Trophoblast cell (in vitro differentiated cells and primary cell): ENCODE measurements at places on chromosomes 4 and X.

DNA sequence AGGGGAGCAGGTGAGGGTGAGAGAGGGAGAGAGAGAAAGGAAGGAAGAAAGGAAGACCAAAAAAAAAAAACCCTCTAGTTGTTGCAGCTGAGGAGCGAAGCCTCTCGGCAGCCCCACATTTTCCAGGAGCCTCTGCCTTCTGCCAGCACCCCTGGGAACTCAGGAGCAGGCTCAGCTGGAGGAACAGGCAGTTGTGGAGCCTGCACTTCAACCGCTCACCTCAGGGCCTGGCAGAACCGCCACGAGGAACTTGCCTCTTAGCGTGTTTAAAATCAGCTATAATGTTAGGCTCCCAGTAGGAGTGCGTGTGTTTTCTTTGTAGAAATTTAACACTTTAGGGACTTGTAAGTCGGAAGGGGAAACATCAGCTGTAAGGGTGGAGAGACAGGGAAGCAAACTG, 65.7 kb downstream of the SEL1L3 start:
- DNase-seq, result no peak

- DNase-seq, result no peak
Observed at GRCh38 chrX:151692825-151693224, 2.4 kb upstream of the PRRG3 start.

GRCh38 chr4:134018846-134019245, 182.7 kb downstream of the PABPC4L start:
- no peak for DNase-seq

- peak; percentile 43 for DNase-seq
Observed at GRCh38 chr4:122450847-122451246, 5.7 kb downstream of the IL2 start.

GRCh38 chr4:4856071-4857000, 3.1 kb upstream of the MSX1 start:
- DNase-seq, result no peak

DNA sequence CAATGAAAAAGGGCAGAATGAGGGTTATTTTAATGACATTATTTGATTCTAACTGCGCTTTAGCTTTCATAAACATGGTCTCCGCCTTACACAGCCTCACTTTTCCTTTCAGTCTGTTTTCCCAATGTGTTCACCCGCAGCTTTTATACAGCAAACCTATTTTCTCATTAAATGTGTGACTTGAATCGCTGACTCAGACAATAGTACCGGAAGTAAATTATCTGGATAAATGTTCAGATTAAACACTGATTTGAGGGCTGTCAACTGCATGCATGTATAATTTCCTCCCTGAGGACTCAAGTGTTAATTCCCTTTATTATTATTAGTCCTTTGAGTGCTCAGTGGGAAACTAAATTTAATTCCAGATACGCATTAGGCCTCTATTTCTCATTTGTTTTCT, 117.3 kb downstream of the FAM133A start:
- DNase-seq, result no peak

DNA sequence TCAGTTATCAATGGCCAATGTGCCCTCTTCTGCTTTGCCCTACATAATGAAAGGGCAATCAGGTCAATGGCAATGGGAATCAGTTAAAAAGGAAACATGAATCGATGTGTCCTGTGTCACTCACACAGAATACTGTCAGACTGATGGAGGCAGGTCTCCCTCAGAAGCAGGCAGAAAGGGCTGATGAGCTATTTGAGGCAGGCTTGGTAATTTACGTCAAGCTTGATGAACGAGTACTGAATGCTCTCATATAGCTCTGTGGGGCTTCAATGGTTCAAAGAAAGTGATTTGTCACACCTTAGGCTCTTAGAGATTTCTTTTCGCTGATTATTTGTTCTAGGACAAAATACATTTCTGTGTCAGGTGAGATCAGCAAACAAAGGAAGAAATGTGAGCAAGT, 22.6 kb upstream of the TBC1D1 start:
- no peak for DNase-seq

DNA sequence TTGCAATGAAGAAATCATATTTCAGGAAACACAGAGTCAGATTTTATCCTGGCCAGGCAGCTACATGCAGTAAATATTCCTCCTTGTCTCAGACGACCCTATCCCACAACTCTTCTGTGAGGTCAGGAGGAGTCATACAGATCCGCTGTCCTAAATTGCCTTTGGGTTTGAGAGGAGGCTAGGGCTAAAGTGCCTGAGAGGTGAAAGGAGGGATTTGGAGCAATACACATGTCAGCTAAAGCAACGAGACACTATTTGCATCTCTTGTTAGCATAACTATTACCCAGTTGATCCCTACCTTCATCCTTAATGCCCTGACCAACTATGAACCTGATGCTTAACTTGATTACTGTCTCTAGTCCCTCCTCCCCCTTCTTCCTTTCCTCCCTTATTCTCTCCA, 98.6 kb downstream of the TBC1D19 start:
- no peak for DNase-seq

- DNase-seq, result no peak
Observed at GRCh38 chr4:34469516-34469915, 1774.8 kb downstream of the ARAP2 start.
